ENCODE measurements at places on chromosomes 4 and X.

DNA sequence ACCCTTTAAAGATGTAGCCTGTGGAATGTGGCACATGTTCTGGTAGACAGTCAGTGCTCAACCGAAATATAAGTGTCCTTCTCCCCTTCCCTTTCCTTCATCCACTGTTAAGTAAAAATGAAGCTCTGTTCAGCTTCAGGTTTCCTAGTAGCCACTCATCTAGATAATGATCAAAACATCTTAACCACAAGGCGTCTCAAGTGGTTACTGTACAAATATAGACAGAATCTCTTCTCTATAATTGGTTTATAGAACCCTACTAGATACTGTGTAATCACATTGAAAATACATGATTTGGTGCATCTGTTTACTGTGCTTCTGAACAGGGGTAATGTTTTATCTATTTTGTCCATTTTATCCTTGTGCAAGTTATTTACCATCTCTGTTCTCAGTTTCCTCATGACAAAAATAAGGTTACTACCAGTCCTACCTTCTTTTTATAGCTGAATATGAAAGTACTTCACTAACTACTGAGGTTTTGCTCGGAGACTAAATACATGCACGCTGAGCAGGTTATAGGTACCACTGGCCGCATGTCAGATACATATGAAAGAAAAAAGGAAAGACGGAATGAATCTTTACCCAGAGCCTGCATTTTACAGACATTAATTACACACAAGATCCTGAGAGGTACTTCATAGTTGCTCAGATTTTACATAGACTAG is 20.3 kb upstream of the SLC25A4 start:
- no peak for DNase-seq

DNA sequence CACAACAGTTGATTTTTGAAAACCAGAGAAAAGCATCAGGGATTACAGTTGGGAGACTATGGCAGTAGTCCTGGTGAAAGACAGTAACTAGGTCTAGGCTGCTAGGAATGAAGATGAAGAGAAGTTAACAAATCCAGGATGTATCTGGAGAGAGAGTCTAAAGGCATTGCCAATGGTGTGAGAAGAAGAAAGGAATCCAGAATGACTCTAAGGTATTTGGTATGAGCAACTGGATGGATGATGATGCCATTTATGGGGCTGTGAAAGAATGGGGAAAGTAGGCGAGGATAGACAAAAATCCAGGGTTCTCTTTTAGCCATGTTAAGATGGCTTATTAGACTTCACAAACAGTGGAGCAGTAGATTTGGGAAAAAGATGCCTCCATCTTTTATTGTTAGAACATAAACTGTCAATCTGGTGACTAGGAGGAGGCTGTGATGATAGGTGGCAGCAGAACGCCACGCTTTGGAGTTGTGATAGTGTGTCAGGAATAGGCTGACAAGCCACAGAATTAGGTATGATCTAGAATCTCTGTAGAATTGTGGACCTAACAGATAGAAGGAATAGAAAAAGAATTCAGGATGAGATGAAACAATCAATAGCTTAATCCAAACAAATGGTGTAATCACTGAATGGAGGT is 27.3 kb upstream of the JADE1 start:
- no peak for DNase-seq

DNA sequence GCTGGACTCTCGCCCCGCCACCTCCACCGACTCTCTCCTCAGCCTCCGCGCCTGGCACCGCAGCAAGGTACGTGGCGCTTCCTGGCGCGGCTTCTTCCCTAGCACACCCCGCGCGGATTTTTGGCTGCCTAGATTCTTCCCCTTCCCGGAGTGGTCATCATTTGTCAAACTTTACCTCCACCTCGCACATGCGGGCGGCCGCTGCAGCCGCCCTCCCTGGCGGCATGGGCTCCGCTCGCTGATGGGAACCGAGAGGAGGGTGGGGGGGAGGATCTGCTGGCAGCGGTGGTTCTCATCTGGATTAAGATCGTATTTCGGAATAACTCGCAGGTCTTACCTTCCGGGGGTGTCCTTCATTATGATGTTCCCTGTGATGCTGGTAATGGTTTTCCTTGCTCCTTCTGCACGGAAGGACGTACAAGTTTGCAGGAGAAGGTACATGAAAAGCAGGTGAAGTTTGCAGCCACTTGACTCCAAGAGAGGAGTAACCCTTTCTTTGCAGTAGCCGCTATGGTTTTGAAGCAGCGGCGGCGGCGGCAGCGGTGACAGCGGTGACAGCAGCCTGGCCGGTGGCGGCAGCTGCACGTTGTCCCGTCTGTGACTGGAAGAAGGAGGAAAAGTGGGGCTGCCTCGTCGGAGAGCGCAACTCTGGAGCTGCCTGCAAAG is 2183.9 kb upstream of the TENM3 start:
- no peak for DNase-seq

- no peak for DNase-seq
Observed at GRCh38 chrX:51487960-51488267, 8.5 kb downstream of the NUDT11 start.

All from skeletal muscle cell (primary cell).